Foreskin melanocyte (primary cell): ENCODE measurements at places on chromosomes 6 and 20.

DNA sequence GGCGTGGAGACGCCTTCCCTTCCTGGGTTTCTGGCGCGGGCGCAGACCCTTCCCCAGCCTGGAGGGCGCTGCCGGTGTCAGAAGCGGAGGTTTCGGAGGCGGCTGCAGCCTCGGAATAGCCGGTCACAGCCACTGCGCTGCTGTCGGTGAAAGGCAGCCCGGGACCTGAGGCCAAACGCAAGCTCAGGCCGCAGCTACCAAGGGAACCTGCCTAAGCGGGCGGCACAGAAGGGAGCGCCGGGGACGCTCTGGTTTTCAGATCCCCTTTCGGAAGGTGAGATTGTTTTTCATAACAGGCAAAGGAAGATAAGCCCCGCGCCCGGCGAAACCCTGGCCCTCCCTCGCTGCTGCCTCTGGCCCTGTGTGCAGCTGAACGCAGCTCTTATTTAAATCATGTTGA is 116.5 kb downstream of the FAM120B start:
- no peak for DNase-seq

DNA sequence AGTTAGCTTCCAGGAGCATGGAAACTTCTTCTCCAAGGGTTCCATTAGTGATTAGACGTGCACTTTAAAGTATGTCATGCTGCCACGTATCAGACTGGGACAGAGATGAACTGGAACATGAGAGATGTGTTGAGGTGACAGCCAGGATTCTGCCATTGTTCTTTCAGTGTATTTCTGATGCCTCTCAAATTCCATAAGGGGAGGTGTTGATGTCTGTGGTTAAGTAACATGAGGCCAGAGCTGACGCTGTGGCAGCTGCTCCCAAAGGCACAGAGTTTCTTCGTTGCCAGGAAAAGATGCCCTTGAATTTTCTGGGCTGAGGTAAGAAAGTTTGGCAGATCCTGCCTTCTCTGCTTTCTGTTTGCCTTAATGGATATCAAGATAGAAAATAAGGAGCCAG is 63.5 kb downstream of the TRMT6 start:
- DNase-seq, result no peak

DNA sequence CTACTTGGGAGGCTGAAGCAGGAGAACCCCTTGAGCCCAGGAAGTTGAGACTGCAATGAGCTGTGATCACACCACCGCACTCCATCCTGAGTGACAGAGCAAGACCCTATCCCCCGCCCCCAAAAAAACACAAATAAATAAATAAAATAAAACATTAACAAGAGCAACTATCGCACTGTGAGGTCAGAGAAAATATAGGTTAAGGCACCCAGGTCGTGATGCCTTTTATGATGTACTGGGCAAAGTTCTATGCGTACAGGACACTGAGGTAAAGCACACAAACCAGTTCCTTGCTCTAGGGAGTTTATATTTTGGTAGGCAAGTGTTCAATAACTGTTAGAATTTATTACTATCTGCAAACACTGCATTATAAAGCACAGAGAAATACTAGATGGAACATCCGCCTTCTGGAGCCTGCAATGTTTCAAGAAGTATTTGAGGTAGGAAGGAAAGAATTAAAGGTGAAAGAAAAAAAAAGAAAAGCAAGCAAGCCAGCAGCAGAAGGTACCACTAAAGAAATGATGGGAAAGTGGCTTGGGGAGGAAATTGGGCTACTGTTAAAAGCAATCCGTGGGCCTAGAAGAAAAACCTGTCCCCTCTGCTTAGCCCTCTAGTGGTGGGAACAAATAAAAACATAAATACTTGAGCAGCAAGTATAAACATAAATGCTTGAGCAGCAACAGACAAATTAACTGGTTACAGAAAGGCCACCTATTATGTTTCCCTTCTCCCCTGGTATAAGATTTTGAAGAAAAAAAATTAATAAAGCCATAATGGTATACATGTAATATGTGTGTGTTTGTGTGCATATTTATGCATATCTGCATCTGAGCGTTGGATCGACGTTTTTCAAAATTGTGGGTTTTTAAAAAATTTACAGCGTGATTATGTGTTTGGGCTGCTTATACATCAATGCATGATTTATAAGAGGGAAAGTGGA is 128.0 kb downstream of the PHACTR1 start:
- peak; percentile 29 for DNase-seq

- no peak for DNase-seq
Observed at GRCh38 chr6:100823041-100823440, 58.1 kb downstream of the ASCC3 start.

- DNase-seq, result peak; percentile 21
Observed at GRCh38 chr6:82248273-82248735, 760 bp upstream of the IBTK start.

- no peak for DNase-seq
Observed at GRCh38 chr6:14023855-14024254, 93.7 kb upstream of the CD83 start.

- DNase-seq, result no peak
Observed at GRCh38 chr20:63696628-63697356, at the start of gene TNFRSF6B. TNFRSF6B (plus strand) TSS chr20:63696652; CDS start chr20:63696768, 116 bp downstream.

DNA sequence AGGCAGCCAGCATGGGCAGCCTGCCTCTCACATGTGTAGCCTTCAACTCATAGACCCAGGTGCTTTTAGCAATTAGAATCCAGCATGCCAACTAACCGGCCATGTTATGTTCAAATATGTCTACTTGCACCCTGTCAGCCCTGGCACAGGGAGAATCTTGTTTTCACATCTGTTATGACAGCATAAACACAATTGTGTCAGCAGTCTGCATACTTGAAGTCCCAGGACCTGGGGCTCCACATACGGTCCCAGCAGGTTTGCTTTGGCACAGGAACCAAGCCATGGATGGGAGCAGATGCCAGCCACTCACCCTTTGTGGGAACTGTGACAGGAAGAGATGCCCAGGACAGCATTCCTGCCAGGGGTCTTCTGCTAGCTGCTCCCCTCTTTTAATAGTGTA is 67.2 kb upstream of the SYNDIG1 start:
- no peak for DNase-seq

- no peak for DNase-seq
Observed at GRCh38 chr20:44501448-44501847, 20.4 kb downstream of the SERINC3 start.

DNA sequence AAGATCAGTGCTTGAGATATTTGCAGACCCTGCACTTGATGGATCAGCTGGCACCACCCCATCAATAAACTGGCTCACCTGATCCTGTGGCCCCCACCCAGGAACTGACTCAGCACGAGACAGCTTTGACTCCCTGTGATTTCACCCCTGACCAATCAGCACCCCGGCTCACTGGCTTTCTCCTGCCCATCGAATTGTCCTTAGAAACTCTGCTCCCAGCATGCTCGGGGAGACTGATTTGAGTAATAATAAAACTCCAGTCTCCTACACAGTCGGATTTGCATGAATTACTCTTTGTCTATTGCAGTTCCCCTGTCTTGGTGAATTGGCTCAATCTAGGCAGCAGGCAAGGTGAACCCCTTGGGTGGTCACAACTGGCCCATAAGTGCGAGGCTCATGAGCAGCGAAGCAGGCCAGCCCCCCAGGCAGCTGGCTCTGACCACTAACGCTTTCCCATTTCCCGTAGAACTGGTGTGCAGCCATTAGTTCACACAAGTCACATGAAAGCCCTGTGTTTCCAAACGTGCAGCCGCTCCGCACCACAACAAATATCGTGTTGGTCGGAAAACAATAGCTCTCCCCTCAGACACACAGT is 79.6 kb downstream of the RSPH3 start:
- no peak for DNase-seq

- no peak for DNase-seq
Observed at GRCh38 chr6:23600118-23600517, 525.9 kb upstream of the NRSN1 start.

- no peak for DNase-seq
Observed at GRCh38 chr6:7535498-7535897, 6.0 kb upstream of the DSP start.

- no peak for DNase-seq
Observed at GRCh38 chr20:57548177-57549058, 12.5 kb upstream of the PCK1 start.

- DNase-seq, result no peak
Observed at GRCh38 chr6:165042912-165043311, 266.5 kb downstream of the C6orf118 start.

GRCh38 chr20:15847196-15847784 is 726.0 kb downstream of the KIF16B start:
- no peak for DNase-seq
